ENCODE measurements at places on chromosomes 5 and 9. TPM values are rescaled to one million over a fixed set of nuclear protein-coding genes. Genes with fewer than 3 reads are reported as not detected.

SOHLH1 gene
- not detected for polyA plus RNA-seq

- DNase-seq = no peak
Observed at GRCh38 chr5:176396330-176396729, 7.8 kb downstream of the HIGD2A start.

SPATA31D4 gene
- polyA plus RNA-seq = not detected

DNA sequence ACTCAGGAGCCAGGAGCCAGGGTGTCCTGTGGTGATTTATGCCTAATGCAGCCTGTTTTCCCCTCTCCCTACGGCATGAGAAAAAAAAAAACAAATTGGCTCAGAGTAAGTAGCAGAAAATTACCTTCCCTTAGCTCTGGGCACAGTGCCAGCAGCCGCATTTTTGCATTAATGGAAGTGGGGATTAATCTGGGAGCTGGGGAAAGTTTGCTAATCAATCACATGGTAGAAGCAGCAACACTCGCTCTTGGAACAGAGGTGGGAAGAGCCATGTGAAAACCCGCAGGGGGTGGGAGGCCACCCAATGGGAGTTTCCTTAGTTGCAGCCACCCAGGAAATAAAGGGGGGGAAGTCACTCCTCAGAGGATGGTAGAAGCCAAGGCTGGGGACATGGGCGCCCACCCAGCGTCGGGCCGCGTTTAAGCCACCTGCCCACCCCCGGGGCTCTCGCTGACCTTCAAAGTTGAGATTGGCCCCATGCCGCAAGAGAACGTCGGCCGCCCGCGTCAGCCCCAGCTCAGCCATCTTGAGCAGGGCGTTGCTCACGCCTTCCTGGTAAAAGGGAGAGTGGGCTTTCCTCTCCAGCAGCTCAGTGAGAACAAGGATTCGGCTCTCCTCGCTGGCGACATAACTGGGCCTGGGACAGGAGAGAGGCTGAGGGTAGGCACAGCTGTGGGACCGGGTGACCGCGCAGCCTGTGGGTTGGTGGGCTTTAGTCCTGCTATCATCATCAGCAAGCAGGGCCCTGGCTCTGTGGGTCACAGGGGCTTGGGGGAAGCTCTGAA lies 1.7 kb downstream of the ASB6 start:
- no peak for DNase-seq

ZNF366 gene
- polyA plus RNA-seq = 3.4 TPM

GRCh38 chr5:143495821-143496275 lies 92.4 kb upstream of the NR3C1 start:
- DNase-seq = peak; percentile 81

DNA sequence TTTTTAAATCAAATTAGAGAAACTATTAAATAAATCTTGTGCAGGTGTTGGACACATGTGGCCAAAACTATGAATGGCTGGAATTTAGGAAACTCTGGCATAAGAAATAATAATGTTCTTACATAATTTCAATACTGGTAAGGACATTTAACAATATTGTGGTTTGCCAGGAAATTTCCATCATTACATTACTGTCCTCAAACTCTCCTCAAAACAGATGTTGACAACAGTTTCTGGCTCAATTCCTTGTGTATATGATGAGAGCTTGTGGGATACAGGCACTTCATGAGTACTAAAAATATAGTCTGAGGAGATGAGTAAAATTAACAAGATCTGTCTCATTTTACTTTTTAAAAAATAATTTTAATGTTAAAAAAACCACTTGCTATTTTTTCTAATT lies 27.9 kb downstream of the MCTP1 start:
- DNase-seq = no peak

ZMYND19 gene
- 27.7 TPM for polyA plus RNA-seq

DNA sequence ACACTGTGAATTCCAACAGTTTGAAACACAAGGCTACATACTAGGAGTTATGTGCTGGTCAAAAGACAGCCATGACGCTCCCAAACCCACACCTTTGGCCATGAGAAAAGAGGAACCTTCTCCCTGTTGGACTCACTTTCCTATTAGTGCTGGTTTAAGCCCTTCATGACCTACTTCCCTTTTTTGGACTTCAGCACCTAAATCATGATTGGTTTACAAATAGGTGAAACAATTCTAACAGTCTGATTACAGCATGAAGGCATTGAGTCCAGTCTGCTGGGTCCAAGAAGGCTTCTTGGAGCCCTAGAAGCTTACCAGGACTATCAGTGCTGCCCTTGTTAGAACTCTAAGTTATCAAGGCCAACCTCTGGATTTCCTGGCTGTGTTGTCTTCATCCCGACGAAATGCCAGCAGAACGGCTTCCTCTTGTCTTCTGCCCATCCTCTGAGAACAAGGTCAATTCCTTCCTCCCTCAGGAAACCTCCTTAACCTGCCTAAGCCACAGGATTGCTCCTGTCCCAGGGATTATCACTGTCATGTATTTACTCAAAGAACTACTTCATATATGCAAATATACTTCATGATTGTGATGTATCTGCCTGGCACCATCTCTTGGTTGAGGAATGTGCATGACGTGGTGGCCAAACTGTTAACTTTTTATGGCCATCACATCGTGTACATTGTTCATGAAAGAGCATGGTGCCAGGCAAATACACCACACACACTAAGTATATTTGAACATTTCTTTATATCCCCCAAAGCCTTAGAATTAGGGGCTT lies 83.6 kb downstream of the ANKH start:
- no peak for DNase-seq

DNA sequence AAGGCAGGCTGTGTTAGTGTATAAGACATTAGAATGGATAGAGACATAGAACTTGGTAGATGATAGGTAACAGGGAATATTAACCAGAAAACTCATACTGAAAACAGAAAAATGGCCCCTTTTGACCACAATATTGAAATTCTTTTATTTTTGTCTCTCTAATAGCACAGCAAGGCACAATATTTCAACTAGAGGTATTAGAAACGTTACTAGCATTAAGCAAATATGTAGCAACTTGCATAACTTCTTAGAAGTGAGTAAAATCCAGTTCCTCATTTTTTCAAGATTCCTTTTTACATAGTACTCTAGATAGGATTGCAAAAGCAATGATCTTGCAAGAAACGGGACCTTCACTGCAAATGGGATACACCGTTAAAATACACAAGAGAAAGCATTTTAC lies 102.7 kb upstream of the VCAN start:
- no peak for DNase-seq

DNA sequence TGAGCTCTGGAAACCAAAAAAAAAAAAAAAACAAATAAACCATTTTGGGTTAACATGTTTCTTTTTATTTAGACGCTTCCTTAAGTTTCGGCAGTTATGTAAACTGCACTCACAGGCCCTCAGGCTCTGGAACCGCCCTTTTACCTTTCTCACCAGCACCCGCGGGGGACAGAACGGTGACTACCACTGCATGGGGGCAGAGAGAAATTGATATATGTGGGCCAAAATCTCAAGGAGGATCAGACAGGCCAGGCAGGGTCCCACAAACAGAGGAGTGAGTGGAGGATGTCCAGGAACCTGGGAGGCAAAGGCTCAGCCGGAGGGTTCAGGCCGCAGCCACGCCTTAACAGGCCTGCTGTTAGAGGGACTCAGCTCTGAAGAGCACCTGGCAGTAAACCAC lies 54.4 kb downstream of the IRX2 start:
- DNase-seq = no peak

DNA sequence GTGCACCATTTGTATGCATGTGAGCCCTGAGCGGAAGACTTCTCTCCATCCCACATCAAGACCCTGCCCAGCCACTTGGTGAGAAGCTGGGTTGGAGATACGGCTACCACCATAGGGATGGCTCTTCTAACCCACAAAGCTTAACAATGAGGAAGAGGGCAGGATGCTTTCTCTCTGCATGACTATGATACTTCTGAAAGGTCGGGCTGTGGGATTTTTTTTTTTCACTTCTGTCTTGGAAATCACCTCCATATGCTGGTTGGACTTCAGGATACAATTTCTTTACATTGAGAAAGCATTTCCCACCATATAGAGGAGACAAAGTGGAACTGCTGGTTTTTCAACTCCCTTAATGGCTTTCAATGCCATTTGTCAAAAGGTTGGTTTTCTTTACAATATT lies 30.5 kb downstream of the ZNF366 start:
- DNase-seq = no peak

NR6A1 gene
- polyA plus RNA-seq = 1.4 TPM

DNA sequence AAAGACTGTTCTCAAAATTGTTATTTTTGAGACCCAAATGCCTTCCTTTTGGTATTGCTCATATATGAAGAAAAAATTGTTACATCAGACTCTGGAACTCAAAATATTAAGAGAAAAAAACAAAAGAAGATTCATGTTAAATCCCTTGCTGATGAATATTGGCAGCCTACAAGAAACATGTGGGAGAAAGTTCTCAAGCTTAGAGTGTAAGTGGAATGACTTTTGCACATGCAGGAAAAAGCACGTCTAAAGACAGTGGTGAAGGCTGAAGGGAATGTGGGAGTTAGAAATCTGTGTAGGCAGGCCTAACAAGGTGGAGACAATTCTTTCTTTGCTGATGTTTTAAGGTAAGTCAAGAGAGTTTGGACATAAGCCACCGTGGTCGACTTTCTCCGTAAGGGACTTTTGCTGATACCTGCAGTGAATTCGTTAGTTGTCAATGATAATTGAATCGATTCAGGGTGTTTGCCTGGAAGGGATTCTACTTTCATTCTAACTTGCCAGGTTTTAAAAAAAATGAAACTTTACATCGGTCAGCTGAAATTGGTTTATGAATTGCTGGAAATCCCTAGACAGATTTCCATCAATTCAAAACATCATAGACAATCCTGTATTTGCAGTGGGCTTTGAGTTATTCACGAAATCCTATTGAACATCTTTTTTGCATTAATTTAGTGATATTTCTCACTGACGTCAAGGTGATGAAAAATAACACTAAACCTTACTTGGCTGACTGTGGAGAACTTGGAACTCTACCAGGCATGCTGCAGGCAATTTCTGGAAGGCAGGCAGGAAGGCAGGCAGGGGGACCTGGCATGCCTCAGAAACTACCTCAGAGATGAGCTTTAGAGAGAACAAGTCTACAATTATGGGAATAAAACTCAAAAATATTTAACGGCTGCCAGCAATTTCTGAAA lies 359.1 kb upstream of the ADAMTSL1 start:
- no peak for DNase-seq

GRCh38 chr5:11715461-11716196 lies 188.6 kb downstream of the CTNND2 start:
- no peak for DNase-seq

- no peak for DNase-seq
Observed at GRCh38 chr9:122055701-122056100, 37.4 kb downstream of the TTLL11 start.

All from right lung (tissue), 10 donors.